ENCODE measurements at places on chromosomes 4 and X.

DNA sequence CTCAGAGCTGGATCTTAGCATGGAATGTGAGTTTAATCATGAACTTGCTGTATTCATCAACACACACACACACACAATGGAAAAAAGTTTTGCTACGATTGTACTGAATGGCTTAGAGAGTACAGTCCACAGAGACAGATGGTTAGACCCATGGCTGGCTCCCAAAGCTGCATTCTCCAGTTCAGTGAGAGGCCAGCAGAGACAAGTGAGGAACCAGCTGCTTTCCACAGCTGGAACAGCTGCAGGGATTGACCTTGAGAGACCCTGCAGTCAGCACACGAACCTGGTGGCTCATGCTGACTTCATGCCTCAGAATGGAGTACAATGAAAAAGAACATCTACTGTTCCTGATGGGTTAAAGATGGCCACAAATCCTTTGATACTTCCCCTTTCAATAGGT is 94.5 kb downstream of the DHX15 start:
- DNase-seq = no peak

DNA sequence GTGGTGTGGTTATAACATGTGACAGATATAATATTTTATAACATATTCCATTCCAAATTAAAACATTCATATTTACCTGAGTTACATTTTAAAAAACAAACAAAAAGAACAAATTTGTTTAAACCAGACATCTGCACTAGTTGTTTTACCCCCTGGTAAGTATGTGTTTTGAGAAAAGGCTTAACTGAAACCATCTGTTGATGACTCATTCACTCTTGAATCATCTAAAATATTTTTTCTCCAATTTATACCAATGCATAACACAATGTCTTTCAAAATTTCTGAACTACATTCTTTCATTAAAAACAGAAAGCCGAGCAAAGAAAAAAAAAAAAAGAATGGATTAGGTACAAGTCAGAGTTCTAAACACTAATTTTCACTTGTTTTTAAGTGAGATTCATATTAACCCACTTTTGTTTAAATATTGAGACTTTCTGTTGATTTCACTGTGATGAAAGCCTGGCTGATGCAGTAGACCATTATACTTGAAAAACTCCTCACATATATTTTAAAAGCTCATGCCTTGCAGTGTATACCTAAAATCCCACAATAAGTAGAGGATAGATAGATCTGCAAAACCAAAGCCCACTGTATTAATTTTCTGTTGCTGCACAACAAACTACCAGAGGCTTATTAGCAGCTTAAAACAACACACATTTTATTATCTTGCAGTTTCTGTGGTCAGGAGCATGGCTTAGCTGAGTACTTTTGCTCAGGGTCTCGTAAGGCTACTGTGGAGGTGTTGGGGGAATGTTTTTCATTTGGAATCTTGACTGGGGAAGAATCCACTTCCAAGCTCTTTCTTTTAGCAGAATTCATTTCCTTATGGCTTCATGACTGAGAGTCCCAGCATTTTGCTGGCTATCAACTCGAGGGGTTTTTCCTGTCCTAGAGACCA is 221.5 kb downstream of the PCDH18 start:
- no peak for DNase-seq

- no peak for DNase-seq
These were observed 109.0 kb downstream of the ANXA3 start for GRCh38 chr4:78660559-78660958.

GRCh38 chrX:68935362-68935761 is 106.5 kb downstream of the EFNB1 start:
- no peak for DNase-seq

- DNase-seq = no peak
These were observed 19.9 kb upstream of the CDS1 start for GRCh38 chr4:84563002-84563401.

DNA sequence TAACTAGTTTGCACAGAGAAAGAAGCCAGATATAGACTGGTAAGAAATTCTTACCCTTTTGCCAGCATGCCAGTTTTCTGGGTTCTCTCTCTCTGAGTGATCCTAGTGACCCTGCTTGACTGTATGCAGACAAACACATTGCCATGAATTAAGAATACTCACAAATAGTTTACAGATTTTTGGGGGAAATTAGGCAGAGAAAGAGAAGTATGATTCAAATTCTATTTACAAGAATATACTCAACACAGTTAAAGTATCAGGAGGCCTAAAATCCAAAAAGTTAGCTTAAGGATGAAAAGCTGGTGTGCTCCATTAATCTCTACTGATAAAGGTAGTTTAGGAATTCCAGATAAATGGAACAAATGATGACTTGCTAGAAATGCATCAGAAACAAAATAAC is 18.4 kb downstream of the MOB1B start:
- no peak for DNase-seq

GRCh38 chrX:48468247-48468671 is 1.8 kb downstream of the SLC38A5 start:
- DNase-seq = no peak

DNA sequence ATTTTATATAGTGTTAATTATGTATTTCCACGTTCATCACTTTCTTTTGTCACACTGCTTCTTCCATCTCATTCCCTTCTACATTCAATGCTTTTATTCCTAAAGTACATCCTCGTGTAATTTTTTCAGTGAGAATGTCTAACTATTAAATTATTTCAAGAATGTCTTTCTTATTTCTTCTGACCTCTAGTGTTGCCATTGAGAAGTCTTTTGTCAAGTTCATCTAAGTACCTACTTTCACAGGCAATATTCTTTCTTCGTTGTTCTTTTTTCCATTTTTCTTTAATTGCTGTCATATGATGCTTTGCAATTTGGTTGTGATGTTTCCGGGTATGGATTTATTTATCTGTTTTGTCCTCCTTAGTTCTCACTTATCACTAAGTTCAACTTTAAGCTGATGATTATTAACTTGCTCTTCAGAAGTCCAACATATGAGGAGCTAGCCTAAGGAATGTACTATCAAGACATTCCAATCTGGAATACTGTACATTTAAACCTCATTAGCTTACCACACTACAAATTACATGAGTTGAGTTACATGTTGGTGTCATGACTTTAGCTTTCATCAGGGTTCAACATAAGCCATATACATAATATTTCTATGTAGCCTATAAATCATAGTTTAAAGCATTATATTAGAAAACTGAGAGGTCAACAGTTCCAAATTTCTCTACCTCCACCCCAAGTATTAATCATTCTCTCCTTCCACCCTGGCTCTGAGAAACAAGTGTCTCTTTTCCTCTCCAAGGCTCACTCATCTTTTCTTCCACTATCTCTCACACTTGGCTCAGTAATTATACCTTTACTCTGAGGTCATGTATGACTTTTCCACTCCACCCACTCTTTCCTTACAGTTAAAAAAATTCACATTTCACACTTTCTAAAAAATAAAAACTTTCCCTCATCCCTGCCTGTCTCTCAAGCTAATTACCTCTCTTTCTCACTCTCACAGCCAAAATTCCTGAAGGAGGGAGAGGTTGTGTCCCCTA is 81.5 kb downstream of the COX18 start:
- no peak for DNase-seq

DNA sequence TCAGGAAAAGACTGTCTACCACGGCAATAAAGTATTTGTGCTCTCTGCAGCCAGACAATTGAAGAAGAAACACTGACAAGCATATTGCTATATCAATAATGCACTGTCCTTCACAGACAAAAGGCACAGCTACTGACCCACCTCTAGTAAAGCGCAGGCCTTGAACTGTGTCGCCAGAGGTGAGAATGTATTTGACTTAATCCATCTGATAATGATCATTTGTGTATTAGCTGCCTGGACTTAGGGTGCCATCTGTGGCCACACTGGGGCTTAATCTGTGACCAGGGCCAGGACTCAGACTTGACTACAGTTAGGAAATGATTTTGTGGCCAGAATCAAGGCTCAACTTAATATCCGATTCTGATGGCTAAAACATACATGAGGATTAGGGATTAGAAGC is 260.4 kb downstream of the SMARCA1 start:
- no peak for DNase-seq

- no peak for DNase-seq
These were observed 111.1 kb downstream of the RNF150 start for GRCh38 chr4:141022111-141022695.

DNA sequence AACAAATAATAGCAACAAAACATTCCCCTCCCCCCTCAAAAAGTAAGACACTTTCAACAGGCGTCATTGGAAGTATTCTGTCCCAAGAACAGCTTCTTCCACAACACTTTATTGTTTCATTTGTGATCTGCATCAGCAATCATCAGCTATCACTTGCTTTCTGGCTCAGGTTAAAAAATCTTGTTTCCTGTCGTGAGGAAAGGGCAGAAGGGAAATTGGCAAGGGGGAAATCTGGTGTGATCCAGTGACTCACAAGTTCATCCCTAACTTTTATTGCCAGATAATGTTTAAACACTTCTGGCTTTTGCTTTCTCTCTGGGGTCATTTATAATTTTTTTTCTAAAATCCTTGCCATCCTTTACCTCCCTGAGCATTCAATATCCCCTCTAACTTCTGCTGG is 247.4 kb upstream of the GIMD1 start:
- no peak for DNase-seq

DNA sequence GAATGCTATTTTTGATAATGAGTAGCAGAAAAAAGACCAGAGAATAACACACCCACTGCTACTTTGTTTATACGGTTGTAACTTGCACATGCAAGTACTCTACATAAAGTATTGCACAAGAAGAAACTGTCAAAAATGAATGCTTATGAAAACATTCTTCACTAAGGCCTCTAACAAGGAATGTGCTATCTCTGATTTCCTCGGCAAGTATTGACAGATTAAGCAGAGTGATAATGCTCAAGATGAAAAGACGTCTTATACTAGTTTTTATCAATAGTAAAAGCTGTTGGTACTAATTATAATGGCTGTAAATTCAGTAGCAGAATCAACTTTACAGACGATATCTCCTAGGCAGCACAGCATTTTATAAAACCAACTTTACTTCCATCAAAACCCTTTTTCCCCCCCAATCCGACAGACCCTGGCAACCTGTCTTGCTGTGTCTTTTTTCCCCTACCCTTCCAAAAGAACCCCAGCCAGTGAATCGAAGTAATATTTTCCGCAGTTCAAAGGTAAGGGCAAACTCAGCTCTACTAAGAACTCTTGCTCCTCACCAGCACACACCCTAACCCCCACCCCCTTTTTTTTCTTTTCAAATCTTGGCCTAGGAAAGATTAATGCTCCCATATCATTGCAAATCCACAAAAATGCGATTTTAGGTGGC is 1.5 kb downstream of the FRYL start:
- DNase-seq = no peak

- no peak for DNase-seq
These were observed 105.0 kb downstream of the AREG start for GRCh38 chr4:74549936-74550335.

DNA sequence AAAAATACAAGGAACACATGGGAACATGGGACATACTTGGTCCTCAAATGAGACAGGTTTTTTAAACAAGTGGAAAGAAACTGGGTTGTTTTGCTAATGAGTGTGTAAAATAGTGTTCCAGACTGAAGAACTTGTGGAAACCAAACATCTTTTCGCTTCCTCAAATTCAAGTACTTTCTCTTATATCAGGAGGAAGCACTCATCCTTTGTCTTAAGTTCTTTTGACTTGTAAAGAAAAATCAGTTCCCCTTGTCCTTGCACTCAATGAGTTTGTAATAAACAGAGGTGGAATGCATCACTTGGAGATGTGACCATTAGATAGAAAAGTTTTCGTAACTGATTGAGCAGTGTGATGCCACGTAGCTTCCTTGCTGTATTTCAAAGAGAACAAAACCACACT is 101.1 kb downstream of the PHOX2B start:
- no peak for DNase-seq

DNA sequence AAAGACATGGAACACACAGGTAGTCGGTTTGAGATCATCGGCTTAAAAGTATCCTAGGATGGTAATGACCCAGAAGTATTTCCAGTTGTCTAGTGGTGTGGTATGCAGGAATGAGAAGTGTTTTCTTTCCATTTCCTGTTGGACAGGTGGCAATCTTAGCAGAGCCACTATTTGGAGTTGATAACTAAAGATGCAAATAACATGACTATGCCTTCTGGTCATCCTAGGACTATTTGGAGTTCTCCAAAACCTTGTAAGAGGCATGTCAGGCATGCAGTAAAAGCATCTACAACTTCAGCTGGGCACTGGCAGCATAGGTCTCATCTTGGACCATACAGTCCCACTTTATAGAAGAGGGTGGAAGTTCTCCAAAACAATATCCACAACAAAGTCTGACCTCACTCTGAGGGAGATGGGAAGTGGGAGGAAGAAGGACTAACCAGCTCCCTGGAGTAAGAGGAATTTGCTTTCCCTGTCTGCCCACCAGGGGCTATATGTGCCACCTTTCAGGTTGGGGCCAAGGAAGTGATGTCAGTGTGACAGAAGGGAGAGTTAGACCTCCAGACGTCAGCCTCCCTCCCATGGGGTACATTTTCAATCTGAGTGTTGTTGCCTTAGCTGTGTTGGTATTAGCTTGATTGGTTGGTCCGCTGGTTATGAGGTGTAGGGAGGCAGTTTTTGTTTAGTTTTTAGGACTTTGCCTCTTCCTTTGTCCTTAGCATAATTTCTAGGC is 101.2 kb upstream of the MYOZ2 start:
- no peak for DNase-seq

GRCh38 chr4:118833192-118833820 is 2.6 kb downstream of the SEC24D start:
- no peak for DNase-seq

GRCh38 chr4:53558065-53558801 is 33.1 kb downstream of the LNX1 start:
- no peak for DNase-seq

GRCh38 chrX:23819385-23820234 is 36.6 kb downstream of the SAT1 start:
- DNase-seq = no peak

GRCh38 chrX:139332441-139332840 is 198.1 kb upstream of the F9 start:
- DNase-seq = no peak

GRCh38 chr4:25096251-25096980 is 63.8 kb downstream of the SEPSECS start:
- DNase-seq = no peak

GRCh38 chr4:26520728-26521450 is 30.6 kb upstream of the CCKAR start:
- no peak for DNase-seq

DNA sequence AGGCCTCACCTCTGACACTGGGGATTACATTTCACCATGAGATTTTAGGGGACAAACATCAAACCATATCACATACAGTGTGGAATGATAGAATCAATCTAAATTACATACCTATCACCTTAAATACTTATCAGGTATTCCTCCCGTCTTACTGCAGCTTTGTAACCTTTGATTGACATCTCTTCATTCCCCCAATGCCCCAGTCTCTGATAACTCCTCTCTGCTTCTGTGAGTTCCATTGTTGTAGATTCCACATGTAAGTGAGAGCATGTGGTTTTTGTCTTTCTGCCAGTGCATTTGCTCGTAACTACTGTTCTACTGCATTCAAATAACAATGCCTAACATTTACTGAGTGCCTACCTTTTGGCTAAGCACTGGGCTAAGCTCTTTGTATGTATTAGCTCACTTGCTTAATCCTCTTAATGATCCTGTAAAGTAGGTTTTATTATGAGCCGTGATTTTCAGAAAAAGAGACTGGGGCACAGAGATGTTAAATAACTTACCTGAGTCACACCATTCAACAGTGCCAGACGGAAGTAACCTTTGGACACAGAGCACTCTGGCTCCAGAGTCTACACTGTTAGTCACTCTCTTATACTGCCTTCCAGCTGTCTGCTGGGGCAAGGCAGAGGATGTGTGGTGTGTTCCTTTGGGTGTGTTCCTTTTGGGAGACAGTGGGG is 63.7 kb upstream of the ESX1 start:
- no peak for DNase-seq

GRCh38 chrX:68945081-68945602 is 116.3 kb downstream of the EFNB1 start:
- DNase-seq = no peak

Measured in stimulated activated CD8-positive, alpha-beta memory T cell treated with anti-CD3 and anti-CD28 coated beads, Interleukin-4, amount 100 ng/mL, for 1 hour (primary cell).